RPMI8226 (cell line): ENCODE measurements at places on chromosomes 5 and 9.

DNA sequence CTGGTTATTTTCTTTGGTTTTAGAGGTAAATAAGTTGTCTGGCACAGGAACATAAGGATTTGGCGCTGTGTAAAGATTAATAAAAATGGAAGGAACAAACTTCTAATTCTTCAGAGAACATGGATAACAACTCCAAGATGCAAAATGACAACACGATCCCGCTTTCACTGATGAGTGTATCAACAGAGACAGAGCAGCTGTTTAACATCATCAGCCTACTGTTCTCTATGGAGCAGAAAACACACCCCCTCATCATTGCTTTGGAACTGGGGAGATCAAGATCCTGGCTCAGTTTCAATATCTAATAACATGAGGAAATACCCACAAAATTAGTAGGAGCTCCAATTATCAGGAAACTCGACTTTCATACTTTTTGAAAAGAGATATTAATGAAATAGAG, 8.3 kb upstream of the GAS1 start:
- no peak for DNase-seq

- DNase-seq, result no peak
Measured at GRCh38 chr5:65078331-65078730, 309.6 kb downstream of the CWC27 start.

DNA sequence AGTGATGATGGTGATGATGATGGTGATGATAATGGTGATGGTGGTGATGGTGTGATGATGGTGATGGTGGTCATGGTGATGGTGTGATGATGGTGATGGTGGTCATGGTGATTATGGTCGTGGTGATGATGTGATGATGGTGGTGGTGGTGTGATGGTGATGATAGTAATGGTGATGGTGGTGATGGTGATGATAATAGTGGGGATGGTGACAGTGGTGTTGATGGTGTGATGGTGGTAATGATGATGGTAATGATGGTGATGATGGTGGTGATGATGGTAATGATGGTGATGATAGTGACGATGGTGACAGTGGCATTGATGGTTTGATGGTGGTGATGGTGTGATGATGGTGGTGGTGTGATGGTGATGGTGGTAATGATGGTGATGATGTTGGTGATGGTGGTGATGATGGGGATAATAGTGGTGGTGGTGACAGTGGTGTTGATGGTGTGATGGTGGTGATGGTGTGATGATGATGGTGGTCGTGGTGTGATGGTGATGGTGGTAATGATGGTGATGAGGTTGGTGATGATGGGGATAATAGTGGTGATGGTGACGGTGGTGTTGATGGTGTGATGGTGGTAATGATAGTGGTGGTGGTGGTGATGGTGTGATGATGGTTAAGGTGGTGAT, 6.5 kb downstream of the STKLD1 start:
- no peak for DNase-seq

GRCh38 chr5:60223342-60223741, 329.8 kb upstream of the PDE4D start:
- no peak for DNase-seq

DNA sequence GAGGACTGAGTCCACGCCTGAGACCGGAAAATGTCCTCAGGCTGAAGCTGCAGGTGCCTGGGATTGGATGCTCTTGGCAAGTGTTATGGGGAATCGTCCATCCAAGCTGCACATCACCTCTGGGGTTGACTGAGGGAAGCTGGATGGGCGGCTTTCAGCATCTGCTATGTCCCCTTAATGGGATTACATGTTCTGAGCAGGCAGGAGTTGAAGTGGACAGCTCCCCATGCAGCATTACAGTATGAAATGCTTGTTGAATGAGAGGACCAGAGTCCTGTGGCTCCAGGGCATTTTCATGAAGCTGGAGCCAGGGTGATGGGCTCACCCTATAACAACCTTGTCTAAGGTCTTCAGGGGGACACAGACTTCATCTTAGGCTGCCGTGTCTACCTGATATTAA, 270.9 kb downstream of the HSPA4 start:
- no peak for DNase-seq

DNA sequence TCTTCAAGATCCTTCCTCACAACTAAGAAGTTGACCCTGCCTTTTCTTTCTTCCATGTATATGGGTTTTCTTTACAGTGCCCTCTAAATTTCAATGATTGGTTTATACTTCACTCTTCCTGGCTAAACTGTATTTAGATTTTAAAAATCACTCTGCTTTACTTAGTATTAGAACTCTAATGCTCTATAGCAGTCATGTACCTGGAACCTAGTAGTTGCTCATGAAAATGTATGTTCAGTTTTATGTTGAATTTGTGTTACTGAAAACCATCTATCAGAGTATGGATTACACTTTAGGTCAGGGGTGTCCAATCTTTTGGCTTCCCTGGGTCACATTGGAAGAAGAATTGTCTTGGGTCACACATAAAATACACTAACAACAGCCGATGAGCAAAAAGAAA, 1024.3 kb downstream of the NR2F1-AS1 start:
- DNase-seq, result no peak
